ENCODE measurements at places on chromosomes 5 and 9.
A peak's percentile ranks its signal among the peaks of the same experiment; 100 is the strongest.

DNA sequence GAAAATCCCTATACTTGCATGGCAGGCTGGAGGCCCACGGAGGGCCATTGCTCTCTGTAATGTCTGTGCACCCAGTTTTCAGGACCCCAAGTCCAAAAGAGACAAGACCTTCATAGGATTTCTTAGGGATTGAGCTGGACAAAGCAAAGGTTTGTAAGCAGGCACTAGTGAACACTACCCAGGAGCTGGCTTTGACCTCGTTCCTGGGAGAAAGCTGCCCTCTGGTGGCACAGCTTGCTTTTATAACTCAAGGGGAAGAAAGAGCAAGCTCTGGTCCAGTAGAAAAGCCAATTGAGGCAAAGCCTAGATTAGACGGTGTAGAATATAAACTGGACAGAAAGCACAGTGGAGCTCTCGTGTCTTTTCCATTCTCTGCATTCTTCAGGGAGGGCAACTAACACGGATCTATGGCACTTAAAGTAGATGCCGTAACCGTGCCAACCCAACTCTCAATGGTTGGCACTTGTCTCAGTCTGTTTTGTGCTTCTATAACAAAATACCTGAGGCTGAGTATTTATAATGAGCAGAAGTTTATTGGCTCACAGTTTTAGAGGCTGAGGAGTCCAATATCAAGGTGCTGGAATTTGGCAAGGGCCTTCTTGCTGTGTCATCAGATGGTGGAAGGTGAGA, 7.9 kb downstream of the GABRP start:
- no peak for DNase-seq

DNA sequence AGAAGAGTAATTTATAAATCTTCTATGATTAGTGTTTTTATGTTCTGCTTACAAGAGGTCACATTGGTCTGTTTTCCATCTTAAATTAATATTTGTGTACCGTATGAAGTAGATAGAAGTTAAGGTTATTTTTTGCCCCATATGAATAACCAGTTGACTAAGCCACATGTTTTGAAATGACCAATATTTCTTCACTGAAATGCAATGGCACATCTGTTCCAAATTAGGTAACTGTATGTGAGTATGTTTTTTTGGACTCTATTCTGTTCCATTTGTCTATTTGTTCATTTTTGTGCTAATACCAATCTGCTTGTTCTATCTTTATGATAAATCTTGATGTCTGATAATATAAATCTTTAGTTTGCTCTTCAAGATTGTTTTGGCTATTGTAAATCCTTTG, 17.7 kb downstream of the JAK2 start:
- no peak for DNase-seq

GRCh38 chr9:129076640-129077037, 4.3 kb upstream of the DOLPP1 start:
- no peak for DNase-seq

- DNase-seq, result no peak
Measured at GRCh38 chr9:109755040-109755439, 25.0 kb upstream of the PALM2AKAP2 start.

DNA sequence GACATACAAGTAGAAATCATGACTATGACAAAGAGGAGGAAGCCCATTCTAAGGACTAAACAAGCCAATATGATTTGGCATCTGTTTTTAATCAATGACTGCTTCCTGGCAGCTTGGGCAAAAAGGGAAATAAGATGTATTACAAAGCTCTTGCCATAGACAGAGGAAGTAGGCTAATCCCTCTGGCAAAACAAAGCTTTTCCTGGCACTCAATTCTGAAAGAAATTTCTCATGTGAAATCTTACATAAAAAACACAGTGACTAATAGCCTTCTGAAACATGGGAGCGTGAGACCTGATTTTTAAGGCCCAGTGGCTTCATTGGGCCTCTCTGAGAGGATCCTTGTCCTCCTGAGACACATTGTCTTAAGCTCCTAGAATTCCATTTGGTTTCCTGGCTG, 93.6 kb downstream of the COL23A1 start:
- DNase-seq, result no peak

DNA sequence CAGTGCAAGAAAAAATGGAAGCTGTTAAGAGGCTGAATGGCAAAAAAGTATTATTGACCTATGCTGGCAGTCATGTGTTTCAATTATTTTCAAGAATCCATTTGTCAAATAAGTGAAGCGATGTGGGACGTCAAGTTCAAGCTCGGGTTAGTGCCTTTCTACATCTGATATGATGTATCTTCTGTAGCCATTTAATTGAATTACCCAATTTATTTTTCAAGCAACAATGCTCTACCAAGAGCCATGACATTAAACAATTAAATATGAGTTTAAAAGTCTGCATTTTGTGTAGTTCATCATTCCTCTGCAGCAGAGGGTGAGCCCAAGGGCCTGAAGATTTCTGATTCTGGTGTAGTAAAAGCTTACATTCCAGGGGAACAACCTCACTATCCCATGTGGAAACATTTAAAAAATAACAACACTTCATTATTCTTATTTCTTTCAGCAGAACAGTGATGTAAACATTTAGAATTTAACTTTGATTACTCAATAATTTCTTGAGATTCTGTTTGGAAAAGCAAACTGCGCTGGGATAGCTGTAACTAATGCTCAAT, 619.7 kb upstream of the ARRDC3 start:
- no peak for DNase-seq

DNA sequence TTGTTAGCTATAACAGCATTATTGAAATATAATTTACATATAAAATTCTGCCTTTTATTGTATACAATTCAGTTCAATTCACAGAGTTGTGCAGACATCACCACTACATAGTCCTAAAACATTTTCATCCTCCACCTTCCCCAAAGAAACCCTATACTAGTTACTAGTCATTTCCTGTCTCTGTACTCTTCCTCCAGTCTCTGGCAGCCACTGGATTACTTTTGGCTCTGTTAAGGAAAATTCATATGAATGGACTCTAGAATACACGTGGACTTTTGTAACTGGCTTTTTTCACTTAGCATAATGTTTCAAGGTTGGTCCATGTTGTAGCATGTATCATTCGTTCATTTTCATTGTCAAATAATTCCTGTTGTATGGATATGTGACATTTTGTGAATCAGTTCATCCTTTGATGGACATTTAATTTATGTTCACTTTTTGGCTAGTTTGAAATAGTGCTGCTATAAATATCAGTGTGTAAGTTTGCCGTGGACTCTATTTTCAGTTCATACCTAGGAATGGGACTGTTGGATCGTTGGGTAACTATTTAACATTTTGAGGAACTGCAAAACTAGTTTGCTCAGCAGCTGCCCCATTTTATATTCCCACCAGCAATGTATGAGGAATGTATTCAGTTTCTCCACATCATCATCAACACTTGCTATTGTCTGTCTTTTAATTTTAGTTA, 9.7 kb downstream of the ICE1 start:
- no peak for DNase-seq

- no peak for DNase-seq
Measured at GRCh38 chr9:37512437-37512836, 26.7 kb downstream of the POLR1E start.

DNA sequence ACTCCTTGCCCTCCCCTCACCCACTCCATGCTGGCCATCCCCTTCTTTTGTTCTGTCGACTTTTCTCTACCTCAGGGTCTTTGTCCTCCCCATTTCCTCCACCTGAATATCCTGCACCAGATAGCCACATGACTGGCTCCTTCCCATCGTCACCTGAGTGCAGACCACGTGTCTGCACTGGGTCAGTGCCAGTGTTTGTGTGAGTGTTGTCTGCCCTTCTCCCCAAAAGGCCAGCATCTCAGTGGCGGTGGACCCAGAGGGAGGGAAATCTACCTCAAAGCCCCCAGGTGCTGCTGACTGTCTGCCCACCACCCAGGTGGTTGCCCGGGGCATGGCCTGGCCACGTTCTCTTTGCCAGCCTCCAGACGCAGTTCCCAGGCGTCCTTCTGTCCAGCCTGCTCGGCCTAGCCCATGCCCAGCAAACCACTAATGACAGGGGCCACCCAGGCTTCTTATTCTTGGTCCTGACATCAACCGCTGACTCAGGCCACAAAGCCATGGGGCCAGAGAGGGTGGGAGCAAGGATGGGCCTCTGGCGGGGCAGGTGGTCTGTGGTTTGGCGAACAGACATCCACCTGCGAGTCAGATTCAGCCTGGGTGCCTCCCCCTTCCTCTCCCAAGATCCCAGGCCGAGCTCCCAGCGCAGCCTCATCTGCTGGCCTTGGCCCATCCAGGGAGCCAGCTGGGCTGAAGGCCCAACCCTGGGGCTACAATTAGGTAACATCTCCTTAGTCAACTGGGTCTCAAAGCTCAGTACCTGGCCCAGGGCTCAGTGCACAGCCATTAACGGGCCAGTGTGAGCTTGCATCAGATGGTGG, 5.5 kb upstream of the NINJ1 start:
- no peak for DNase-seq

DNA sequence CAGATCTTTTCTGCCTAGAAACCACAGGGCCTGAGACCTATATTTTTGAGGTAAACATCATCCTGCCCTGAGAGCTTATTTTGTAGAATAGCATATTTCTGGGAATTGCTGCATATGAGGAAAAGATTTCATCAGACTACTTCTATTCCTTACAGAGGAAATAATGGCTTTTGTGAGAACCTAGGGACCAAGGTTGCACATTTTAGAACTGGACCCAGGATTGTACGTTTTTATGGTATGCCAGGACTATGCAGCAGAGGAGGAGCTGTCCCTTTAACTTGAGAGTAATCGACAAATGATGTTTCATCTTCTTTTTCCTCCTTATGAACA, 2.2 kb upstream of the ALDH1A1 start:
- no peak for DNase-seq

GRCh38 chr9:18743421-18743820, 269.5 kb downstream of the ADAMTSL1 start:
- DNase-seq, result no peak

DNA sequence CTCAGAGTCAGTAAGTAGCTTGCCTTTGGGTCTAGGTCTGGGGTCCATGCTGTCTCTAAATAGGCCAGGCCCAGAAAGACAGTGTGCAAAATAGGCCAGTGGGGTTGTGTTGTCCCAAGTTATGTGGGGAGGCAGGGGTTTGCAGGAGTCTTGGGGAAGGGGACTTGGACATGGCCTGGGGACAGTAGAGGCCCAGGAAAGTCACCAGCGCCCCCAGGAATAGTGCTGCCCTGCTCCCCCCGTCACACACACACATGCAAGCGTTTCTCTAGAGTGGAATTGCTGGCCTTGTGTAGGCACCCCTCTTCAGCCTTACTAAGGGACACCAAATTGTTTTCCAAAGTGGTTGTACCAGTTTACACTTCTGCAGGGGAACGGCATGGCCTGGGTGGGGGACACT, 227.5 kb downstream of the PBX3 start:
- no peak for DNase-seq

- DNase-seq, result no peak
Measured at GRCh38 chr9:89532478-89532877, 34.6 kb upstream of the SEMA4D start.

DNA sequence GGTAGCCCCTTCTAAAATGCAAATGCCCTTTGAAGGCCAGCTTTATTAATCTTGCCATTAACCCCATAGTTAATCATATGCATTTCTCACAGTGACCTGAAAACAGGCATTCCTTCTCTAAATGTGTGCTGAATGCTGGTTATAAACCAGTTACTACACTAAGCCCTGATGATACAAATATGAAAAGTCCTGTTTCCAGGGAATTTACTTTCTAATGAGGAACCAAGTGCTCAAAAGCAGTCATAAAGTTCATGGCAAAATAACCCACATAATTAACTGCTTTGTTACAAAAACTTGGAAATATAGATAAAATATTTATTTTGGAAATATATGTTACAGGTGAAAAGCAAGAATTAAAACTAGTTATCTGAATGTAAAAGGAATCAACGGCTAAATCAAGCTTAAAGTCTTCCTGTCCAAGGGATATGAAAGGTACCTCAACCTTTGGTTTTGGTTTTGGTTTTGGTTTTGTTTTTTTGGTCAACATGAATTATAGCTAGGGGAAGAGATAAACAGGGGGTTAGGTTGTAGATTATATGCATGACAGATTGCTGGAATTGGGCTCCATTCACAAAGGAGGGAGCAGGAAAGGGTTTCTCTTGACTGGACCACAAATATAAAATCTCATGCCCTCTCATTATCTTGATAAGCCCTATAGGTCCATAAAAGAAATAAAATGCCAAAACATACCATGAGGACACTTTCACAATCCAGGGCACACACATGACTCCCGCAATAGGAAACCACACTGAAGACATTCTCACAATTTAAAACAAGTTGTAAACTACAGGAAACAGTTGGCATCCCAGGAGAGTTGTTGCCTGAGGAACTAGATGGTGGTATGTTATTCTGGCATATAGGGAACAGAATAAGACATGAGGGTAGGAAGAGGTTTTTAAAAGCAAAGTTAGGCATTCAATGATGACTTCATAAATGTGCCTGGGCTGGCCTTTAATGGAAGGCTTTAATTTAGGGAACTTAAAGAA, 46.7 kb upstream of the MACIR start:
- no peak for DNase-seq

DNA sequence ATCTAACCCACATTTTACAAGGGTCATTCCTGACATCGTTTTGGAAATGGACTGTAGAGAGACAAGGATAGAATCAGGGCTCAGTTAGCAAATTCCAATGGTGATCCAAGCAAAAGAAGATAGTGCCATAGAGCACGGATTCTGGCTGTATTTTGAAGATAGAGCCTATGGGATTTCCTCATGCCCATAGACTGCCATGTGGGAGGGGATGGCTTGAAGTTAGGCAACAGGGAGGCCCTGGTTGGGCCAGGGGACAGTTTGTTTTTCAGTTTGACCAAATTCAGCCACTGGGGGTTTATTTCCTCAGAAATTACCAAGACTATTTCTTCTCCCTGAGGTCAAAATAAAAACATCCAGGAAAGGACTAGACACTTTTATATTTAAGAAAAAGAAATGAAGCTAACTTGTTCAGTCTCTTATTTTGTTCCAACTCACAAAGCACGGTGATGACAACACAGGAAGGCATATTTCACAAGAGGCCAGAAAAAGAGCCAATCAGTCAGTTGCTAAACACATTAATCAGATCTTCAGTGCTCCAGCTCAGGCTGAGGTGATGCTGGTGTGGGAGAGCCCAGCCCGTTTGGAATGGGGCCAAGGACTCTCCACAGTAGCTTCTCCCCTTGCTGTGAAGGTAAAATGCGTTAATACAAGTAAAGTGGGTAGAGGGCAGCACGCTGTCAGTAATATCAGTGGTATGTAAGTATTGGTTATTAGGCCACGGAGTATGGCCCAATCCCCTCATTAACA, 4.4 kb upstream of the DCTN4 start:
- no peak for DNase-seq

- DNase-seq, result no peak
Measured at GRCh38 chr9:80375477-80375876, 803.7 kb downstream of the TLE4 start.

GRCh38 chr5:126446498-126447224, 23.5 kb downstream of the GRAMD2B start:
- no peak for DNase-seq

- peak; percentile 67 for DNase-seq
Measured at GRCh38 chr9:79686381-79687130, 114.8 kb downstream of the TLE4 start.

- no peak for DNase-seq
Measured at GRCh38 chr5:99072846-99073245, 144.0 kb upstream of the CHD1 start.

Data from HFF-Myc (cell line).